ENCODE measurements at places on chromosomes 16 and 17.

DNA sequence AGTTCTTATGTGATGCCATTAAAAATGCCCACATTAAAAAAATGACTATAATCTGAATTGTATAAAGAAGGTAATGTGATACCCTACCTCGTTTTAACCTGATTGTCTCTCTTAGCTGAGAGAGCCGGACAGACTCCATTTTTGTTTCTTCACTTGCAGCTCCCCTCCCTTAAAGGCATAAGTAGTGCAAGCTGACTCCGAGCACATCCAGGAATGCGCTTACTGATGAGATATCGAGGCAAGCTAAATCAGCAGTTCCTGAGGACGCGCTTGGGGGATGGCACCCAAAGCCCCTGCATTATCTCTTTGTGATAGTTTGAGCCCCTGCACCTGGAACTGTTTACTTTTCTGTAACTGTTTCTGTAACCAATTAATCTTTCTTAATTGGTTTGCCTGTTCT lies 6.3 kb downstream of the KRT24 start:
- no peak for DNase-seq

- no peak for DNase-seq
These were observed 216.3 kb downstream of the PRKCA start for GRCh38 chr17:66518677-66519076.

GRCh38 chr17:49106321-49107210 lies 26.0 kb upstream of the B4GALNT2 start:
- no peak for DNase-seq

DNA sequence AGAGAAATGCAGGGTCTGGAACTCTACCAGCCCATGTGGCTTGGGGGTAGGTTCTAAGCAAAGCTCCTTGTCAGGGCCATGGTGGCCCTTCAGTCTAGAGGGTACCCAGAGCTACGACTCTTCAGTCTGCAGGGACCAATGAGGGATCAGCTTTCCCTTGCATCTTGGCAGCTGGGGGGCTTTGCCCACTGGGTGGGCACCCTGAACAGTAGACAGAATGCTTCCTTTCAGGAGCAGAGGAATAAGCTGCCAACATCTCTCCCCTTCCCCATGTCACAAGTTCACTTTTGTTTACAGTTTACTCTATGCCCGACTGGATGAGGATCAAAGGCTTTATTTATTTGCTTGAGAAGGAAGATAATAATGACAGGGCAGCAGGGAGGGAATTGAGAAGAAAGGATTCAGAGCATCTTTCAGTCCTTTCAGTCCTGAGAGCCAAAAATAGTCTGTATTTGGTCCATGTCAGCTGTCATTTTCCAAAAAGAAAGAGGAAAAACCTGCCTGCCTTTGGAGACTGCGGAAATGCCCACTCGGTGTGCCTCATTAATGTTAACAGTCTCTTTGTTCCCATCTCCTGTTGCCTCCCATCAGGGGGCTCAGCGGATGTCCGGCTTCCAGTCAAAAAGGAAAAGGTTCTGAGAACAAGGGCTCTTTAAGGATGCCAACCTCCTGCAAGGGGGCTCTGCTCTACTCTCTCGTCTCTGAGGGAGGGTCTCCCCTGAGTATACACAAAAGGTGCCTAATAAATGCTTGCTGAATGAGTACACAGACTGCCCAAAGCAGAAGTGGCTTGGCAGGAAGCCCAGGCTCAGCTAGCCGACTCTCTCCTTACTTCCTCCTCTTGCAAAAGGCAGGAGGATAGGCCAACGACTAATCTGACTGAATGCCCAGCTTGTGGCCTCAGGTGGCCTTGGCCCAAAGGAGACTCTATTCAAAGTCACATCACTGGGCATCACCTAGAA lies 17.1 kb downstream of the TRAF4 start:
- DNase-seq, result no peak

All from vagina (tissue), 2 donors.